Activated CD4-positive, CD25-positive, alpha-beta regulatory T cell treated with anti-CD3 and anti-CD28 coated beads, Interleukin-2, amount 50 U/mL, for 16 hours (primary cell): ENCODE measurements at places on chromosomes 6 and 20.

DNA sequence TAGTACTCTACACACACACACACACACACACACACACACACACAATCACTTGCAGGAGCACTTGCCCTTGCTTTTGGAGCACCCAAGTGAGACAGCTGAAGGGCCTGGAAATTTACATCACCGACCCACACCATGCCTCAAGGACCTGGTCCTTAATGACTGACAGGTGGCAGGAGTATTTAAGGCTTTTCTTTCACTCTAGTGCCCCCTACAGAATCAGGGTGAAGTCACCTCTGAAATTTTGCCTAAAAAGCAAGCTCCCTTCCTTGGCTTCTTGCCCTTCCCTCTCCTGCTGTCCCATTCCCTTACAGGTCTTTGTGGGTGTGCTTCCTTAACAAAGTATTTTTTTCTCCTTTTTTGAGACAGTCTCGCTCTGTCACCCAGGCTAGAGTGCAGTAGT, 353.5 kb upstream of the IRAK1BP1 start:
- no peak for DNase-seq

DNA sequence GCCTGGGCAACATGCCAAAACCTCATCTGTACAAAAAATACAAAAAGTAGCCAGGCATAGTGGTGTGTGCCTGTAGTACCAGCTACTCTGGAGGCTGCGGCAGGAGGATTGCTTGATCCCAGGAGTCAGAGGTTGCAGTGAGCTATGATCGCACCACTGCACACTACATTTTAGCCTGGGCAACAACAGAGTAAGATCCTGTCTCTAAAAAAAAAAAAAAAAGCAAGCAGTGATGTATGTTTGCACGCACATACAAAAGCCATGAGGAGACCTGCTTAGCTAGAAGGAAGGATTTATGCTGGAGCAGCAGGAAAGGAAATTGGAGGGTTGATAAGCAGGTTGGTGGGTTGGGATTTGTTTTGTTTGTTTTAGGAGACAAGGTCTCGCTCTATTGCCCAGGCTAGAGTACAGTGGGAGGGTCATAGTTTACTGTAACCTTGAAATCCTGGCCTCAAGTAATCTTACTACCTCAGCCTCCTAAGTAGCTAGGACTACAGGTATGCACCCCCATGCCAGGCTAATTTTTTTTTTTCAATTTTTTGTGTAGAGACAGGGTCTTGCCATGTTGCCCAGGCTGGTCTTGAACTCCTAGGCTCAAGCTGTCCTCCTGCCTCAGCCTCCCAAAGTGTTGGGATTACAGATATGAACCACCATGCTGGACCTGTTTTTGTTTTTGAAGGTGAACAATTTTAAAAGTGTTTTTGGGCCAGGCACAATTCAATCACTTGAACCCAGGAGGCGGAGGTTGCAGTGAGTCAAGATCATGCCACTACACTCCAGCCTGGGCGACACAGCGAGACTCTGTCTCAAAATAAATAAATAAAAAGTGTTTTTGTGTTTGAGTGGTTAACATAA, 4.0 kb downstream of the ZSWIM3 start:
- no peak for DNase-seq

- DNase-seq = no peak
Observed at GRCh38 chr6:109874086-109874485, 104.0 kb upstream of the GPR6 start.

DNA sequence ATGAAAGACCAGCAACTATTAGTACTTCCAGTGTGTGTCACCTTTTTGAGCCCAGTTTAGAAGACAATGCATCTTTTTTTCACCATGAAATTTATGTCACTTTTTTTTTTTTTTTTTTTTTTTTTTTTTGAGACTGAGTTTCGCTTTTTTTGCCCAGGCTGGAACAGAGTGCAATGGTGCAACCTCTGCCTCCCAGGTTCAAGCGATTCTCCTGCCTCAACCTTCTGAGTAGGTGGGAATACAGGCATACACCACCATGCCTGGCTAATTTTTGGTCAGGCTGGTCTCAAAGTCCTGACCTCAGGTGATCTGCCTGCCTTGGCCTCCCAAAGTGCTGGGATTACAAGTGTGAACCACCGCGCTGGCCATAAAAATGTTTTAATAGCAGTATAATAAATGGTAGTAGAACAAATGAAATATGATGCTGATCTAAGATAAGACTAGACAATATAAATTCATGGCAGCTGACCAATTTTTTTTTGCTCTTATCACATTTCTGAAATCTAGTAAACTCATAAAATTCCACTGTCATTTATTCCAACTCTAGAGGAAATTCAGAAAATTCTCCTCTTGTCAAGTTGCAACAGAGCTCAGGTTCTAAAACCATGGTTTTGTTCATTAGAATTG, 21.3 kb downstream of the NHSL1 start:
- DNase-seq = no peak

DNA sequence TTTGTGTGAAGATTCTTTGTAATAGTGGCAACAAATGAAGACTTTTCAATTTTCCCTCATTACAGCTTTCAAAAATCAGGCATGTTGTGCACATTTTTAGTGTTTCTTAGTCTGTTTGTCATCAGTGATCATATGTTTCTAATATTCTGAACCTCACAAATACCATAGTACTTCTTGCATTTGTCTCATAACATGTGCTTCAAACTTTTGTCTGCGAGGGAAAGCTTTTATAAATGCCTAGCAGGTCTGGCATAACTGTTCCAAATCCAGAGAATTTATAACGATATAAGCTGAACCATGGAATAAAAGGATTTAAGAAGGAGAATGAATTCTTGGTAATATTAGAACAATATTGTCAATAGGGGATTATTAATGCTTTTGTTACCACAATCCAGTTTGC, 670.2 kb downstream of the RFPL4B start:
- no peak for DNase-seq
